ENCODE measurements at places on chromosomes 1 and 21.

DNA sequence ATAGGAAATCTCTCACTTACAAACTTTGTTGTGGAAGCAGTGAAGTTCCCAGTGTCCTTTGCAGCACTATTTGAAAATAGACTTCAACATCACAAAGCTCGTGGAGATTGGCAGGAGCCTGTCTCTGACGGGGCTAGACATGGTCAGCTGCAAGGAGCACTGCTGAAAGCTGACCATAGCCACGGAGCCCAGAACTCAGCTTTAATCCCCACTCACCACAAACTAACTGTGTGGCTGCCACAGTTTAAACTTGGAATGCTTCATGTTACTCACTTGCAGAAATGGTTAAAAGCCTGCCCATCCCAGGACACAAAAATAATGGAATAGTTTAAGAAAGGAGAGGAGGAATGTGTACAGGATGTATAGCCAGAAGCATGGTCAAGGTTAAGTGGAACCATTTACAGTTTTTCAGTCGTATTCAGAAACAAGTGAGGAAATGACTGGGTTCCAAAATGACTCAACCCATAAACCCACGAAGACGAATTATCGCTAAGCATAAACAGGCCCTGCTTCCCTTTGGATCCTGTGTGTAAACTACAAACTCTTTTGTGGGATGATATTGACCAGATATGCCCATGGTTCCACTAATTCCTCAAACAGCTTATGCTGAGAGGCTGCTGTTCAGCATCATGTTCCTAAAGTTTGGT lies 18.2 kb downstream of the DNALI1 start:
- no peak for DNase-seq

GRCh38 chr1:93783876-93784275 lies 95.1 kb downstream of the DNTTIP2 start:
- DNase-seq, result no peak

DNA sequence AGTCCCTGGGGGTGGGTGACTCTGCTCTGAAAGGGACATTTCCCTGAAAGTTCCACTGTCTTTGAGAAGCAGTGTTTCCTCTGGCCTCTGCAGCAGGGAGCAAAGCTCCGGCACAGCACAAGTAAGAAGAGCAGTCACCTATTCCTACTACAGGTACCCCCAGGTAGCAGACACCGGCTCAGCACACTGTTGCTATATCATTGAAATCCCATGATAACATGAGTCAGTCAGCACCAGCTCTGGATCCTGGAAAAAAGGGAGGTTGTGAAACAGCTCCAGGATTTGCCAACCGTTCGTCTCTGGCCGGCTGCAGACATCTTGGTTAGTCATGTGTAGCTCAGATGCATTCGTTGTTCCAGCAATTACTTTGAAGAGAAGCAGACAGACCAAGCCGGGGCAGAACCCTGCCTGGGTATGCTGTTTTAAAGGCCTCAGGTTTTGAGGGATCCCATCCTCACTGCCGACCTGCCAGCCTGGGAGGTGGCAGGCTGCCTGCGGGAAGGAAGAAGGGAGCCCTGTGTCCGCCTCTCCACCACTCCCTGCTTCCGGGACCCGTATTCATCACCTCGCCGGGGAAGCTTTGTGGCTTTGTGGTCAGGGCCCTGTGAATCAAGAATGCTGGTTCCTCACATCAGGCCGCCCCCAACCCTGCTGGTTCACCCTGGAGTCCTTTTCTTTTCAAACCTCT lies 139.2 kb downstream of the CLIC6 start:
- peak; percentile 87 for DNase-seq

DNA sequence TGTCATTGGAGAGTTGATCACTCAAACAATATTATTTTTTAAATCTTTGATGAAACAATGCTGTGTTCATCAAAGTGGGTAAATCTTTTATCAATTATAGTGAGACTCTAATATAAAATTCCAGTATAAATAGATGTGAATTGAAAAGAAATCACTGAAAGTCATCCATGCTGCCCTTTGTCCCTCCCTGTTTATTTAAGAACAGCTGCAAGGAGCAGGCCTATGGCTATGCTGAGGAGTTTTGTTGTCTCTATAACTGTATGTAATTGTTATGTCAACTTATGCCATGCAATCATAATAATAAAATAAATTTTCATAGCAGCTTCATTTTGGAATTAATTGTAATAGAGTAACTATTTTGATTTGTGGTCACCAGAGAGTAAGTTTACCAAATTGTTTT lies 1272.4 kb upstream of the ADGRL4 start:
- no peak for DNase-seq

DNA sequence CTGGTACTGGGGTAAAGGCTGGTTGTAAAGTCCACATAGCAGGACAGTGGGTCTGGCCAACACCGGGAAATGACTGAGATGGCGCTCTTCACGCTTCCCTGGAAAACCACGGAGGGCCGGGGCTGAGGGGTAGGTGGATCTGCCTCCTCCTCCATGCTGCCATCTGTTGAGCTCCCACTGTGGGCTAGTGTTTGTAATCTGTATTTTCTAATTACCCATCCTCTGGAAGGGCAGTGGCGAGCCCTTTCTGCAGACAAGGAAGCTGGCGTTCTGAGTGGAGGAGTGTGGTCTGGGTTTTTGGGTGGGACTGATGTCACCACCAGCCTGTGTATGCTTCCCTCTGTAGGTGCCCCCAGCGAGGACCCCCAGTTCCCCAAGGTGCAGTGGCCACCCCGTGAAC lies 34.1 kb upstream of the LHX4 start:
- no peak for DNase-seq

- DNase-seq, result no peak
These were observed 32.8 kb downstream of the RNASEL start for GRCh38 chr1:182556279-182556678.
